ENCODE measurements at places on chromosomes 13 and 19. TPM values are rescaled to one million over a fixed set of nuclear protein-coding genes. Genes with fewer than 3 reads are reported as not detected.

The ZNF229 gene
- total RNA-seq = 6.4 TPM

The FGF9 gene
- total RNA-seq = 6.2 TPM

The TMEM145 gene
- total RNA-seq = 0.04 TPM

GRCh38 chr13:112974671-112975070 lies 5.7 kb downstream of the MCF2L start:
- peak; percentile 50 for DNase-seq

DNA sequence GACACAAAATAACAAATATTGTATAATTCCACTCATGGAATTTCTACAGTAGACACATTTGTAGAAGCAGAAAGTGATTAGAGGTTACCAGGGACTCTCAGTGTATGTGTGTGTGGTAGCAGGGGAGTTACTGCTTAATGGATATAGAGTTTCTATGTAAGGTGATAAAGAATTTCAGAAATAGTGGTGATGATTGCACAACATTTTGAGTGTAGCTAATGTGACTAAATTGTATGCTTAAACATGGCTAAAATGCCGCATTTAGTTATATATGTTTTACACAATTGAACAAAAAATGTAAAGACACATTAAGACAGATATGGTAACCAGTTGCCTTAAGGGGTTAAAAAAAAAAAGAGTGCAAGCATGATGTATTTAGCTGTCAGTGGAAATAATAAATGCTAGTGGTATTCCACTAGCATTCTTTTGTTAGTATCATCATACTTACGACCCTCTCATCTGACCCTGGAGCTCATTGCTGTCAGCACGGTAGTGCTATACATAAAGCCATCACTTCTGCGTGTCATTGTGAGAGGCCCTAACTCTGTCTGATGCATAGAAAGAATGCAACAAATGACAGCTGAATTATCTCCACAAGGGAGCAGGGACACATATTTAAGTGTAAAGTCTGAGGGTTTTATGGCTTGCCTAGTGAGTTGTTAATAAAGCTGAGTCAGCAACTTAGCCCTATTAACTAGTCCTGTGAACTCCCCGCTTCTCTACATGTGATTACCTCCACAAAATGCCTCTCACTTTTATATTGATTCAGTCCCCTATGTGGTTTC lies 134.1 kb upstream of the RXFP2 start:
- no peak for DNase-seq

GRCh38 chr13:91813253-91813652 lies 414.8 kb downstream of the GPC5 start:
- no peak for DNase-seq

- no peak for DNase-seq
Observed at GRCh38 chr13:102203718-102204117, 198.1 kb downstream of the FGF14 start.

- no peak for DNase-seq
Observed at GRCh38 chr13:27559719-27560118, 60.6 kb downstream of the LNX2 start.

GRCh38 chr19:15702534-15702930 lies 25.3 kb upstream of the OR10H2 start:
- DNase-seq = peak; percentile 90

Data from muscle of leg (tissue), 16 donors.